ENCODE measurements at places on chromosomes 5 and 9.

GRCh38 chr9:135647884-135648283 is 8.5 kb upstream of the GLT6D1 start:
- no peak for DNase-seq

- DNase-seq, result no peak
Observed at GRCh38 chr5:65737842-65738241, 15.8 kb downstream of the NLN start.

- no peak for DNase-seq
Observed at GRCh38 chr5:83911367-83911919, 190.8 kb upstream of the HAPLN1 start.

- no peak for DNase-seq
Observed at GRCh38 chr5:159978358-159978757, 30.6 kb upstream of the TTC1 start.

GRCh38 chr5:154519359-154519758 is 41.3 kb upstream of the HAND1 start:
- no peak for DNase-seq

- DNase-seq, result no peak
Observed at GRCh38 chr5:159788835-159789331, 127.4 kb upstream of the ADRA1B start.

- DNase-seq, result no peak
Observed at GRCh38 chr9:129422843-129423192, 198.1 kb downstream of the C9orf50 start.

DNA sequence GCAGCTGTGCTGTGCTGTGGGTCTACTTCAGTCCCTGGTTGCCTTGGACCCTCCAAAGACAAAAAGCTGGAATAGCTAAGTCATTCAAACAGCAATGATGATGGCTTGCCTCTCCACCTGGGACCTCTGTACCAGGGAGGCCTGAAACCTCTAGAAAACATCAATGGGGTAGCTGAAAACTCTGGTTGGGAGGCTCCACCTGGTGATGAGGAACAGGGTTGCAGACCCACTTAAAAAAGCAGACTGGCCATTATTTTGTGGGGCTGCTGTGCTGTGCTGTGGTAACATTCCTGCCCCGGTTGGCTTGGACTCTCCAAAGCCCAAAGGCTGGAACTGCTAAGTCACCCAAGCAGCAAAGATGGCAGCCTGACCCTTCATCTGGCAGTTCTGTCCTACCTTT is 839.3 kb upstream of the ARRDC3 start:
- no peak for DNase-seq

- no peak for DNase-seq
Observed at GRCh38 chr5:131525805-131526204, 109.2 kb downstream of the RAPGEF6 start.

DNA sequence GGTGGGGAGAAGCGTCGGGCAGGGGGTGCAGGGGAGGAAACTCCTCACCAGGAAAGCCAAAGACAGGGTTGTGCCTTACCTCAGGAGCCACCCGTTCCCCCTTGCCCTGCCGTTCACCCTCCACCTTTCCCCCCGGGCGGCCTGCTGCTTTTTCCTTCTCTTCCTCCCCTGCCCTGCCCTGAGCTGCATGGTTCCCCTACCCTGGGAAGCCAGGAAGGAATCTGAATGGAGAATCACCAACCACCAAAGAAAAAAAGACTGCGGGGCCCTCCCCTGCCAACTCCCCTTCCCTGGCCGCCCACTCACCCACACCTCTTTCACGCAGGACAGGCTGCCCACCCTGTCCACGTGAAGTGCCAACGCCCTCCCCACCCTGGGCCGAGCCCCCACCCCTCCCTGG is 820 bp upstream of the NFX1 start:
- DNase-seq, result no peak

DNA sequence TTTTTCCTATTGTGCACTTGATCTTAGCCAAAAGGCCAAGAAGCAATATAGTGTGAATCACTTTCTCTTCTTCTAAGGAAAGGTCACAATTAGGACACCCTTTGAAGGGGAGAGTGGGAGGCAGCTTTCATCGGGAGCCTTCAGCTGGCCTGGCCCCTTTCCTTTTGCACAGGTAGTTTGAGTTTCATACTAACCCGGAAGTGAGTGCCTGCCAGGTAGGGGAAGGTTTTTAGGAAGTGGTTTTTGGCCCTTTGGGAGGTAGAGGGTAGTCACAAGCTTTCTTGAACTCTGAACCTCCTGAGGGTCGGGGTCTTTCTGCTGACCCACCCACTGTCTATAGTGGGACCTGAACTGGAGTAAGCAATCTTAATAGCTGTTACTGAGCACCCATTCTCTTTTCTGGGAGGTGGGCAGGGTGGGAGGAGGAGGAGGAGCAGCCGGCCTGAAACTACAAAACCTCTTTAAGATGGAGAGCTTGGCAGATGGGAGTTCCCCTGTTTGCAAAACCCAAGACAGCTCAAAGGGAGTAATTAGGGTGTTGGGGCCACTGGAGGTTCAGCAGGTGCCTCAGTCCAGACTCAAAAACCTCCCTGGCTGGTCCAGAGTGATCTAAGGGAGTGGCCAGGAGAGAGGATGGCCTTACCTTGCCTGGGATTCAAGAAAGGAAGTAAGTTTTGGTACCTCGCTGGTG is 6.0 kb downstream of the LARP1 start:
- DNase-seq, result no peak

DNA sequence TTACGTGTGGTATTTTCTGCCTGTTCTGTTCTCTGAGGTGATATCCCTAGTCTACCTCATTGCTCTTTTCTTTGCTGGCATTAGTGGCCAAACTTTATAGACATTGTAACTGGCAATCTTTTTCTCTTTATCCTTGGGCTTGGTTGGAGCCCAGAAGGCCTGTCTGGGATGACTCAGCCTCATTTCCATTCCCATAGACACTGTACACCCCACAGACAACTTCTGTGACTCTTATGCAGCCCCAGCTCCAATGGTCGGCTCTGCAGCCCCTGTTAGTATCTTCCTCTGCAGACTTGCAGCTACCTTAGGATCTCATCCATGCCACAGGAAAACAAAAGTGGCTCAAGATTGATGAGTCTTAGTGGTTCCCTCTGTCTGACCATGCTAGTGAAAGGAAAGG is 79.8 kb downstream of the CFAP95 start:
- no peak for DNase-seq

All from activated naive CD8-positive, alpha-beta T cell treated with anti-CD3 and anti-CD28 coated beads, Interleukin-2, amount 50 U/mL, for 16 hours (primary cell).